ENCODE measurements at places on chromosomes 1 and 21. TPM values are rescaled to one million over a fixed set of nuclear protein-coding genes. Genes with fewer than 3 reads are reported as not detected.

Gene SPATA21
- not detected for total RNA-seq

- no peak for DNase-seq
Measured at GRCh38 chr1:67869233-67869632, 36.0 kb upstream of the GNG12 start.

GRCh38 chr1:232806186-232806510, 932 bp downstream of the MAP10 start:
- no peak for DNase-seq

DNA sequence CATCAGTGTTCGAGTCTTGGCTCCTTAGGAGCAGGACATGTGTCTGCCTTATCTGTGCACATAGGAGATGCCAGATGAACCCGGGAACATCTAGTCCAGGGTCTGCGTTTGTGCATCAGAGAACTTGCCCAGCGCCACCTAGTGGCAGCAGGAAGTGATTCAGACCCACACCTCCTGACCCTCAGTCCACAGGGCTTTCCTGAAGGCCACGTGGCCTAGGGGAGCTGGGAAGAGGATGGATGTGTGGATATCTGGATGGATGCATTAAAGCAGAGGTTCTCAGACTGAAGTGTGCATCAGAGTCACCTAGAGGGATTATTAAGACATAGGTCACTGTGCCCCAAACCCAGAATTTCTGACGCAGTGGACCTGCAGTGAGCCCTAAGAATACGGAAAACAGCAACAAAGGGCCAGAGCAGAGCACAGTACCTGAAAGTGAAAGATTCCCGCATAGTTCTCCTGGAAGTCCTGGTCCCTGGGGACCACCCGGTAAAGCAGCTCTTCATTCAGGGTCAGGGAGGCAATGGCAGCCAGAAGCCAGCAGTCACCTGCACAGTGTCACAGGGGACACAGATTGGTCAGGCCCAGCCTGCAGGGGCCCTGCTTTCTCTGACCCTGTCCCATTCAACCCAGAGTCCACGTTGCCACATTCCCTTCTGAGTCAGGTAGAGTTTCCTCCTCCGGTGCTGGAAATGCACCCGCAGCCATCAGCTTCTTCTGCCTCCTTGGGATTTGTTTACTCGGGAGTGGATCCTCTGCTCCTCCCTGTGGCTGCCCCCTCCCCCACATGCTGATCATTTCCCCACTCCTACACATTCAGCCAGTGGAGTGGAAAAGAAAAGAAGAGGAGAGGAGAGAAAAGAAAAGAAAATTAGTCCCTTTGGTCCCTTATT, 37.0 kb downstream of the CAPN8 start:
- peak; percentile 74 for DNase-seq

DNA sequence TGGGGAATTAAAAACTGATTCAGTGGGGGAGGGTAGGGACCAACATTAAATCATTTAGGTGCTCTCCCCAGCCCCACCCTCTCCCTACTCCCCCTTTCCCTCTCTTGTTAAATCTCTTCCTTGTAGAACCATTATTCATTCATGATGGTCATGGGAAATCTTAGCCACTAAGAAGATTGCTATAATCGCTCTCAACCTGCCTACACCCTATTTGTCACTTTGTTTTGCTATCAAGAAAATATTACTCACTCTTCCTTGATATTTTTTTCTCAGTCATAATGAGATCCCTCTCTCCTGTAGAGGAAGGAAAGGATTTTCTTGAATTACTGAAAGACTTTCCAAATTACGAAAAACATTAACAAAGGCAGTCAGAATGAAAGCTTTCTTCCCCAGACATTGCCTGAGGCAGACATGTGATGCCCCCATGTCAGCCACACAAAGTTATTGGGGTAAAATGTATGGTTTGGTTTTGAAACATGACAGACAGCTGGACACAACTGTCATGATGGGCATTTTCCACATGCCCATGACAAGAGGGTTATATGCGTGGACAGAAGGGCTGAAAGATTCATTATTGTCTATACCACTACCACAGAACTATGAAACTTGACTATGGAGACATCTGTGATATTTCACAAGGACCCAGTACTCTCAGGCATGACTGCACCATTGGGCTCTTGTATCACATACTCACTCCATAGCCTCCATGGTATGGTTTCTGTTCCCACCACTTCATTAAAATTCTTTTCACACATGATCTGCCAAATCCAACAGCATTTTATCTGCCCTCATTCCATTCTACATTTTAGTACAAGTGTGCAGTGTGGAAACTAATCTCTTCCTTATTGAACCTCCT, 420.1 kb downstream of the DISC1 start:
- DNase-seq = no peak

DNA sequence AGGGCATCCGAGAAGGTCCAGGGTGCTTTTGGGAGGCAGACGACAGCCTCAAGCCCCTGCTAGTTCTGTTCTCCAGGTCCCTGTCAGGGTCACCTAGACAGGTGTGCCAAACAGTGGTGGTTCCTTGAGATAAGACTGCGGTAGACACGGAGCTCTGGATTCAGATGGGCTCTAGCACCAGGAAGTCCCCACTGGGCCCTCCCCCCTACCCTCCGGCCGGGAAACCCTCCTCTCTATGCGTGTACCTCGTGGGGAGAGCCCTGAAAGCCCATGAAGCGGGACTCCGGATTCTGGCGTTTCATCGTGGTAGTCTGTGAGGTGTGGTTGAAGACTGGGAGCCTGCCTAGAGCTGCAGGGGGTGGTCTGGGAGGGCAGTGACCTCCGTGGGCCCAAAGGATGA, 2.1 kb upstream of the KCNA2 start:
- no peak for DNase-seq
